ENCODE measurements at places on chromosomes 11 and 22.

DNA sequence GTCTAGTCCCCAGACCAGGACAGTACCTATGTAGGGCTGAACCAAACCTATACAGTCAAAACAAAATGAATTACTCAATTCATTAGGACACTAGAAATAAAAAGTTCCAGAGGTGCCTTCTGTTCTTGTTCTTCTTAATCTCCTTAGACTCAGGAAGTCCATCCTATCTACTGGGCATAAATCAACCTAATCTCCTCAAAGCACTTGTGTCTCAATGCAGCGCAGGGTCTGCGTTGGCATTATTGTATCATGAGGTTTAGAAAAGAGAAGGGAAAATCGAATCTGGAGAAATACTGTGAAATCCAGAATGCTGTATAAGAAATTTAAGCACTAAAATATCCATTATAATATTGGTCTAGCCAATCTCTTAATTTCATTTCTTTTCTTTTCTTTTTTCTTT lies 2.4 kb upstream of the OR10V1 start:
- DNase-seq: no peak

DNA sequence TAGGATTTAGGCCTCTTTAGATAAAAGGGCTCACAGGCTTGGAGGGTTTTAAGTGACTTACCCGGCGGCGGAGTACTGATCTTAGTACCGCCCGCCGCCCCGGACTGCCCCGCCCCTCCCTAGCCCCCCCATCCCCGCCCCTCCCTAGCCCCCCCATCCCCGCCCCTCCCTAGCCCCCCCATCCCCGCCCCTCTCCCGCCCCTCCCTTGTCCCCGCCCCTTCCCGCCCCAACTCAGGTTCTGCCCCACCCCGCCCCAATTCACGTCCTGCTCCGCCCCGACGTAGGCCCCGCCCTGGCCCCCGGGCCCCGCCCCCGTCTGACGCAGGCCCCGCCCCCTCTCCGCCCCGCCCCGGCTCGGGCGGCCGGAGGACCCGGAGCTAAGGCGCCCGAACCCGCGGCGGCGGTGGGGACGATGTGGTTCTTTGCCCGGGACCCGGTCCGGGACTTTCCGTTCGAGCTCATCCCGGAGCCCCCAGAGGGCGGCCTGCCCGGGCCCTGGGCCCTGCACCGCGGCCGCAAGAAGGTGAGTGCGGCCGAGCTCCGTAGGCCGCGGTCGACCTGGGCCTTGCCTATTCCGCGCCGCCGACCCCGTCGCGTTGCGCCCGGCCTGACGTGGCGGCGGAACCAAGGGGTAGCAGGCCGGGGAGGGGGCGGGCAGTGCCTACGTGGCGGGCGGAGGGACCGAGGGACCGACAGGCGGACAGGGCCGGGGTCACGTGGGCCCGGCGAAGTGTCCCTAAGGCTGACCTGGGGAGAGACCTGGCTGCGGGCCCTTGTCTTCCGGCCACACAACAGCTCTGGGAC lies at the start of gene SCYL1:
SCYL1 (plus strand) TSS at position 343 of the 805 bp plus-strand sequence; CDS start at position 414, 71 bp downstream.
- DNase-seq: peak; percentile 79

DNA sequence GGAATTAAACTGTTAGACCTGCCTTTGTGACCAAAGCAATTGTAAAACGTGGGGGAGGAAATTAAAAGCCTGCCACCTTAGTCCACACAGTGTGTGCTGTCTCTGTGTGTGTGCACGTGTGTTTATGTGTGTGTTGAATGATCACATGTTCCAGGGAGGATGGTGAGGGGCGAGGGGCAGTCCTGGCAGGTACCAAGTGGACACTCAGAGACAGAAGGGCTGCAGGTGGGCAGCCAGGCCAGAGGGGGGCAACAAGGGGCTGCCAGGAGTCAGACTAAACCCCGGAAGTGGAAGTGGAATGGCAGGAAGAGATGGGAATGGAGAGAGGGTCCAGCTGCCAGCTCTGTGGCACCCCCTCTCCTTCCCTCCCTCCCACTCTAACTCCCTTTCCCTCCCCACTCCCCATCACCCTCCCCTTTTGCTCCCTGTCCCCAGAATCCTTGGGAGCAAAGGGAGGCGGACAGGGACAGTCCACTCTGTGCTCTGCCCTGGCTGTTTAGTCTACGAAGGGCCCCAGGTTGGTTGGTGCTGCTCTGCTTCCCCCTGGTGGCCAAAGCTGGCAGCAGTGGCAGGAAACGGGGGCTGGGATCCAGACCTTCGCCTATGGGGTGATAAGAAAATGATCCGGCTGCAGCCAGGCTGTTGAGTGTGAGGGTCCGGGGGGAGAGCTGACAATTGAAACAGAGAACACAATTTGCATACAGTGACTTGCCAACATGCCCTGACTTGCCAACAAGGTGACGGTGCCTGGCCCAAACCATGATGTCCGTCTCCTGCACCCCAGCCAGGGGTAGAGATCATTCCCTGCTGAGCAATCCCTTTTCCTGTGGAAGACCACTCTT lies 24.4 kb downstream of the P2RY2 start:
- DNase-seq: peak; percentile 64

DNA sequence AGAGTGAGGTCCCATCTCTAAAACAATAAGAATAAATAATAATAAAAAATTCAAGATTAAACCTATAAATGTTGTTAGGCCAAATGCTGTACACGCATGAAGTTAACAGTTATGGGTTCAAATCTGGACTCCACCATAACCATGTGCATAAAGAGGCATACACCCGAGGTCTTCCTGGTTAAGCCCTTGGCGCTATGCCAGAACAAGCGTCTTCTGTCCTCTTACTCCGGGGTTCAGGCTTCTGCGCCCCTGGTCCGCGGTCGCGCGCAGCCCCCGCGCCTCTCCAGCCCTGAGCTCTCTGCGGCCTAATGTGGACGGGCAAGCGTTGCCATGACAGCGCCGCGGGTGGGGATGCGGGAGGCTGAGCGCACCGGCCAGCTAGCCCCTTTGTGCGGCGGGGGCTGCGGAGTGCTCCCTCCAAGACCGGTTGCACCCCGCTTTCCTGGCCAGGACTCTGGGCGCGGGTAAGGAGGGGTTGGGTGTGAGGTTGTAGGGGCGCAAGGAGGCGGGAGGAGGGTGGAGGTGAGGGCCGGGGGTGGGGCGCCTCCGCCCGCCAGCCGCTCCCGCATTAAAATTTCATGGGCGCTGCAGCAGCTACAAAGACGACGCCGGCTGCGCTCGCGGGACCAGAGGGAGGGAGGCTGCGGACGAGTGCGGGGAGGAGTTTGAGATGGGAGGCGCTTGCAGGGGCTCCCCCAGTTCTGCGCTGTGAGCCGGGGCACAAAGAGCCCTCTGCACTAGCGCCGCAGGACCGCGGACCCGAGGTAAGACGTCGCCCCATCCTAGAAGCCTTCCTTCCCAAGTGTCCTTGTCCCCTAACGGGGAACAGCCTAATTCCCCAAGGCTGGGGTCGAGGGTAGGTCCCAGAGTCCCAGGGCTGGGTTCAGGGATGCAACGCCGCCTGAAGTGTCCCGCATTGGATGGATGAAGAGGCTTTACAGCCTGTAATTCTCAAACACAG lies at the start of gene MIAT:
MIAT (plus strand) TSS at position 698 of the 961 bp plus-strand sequence.
- peak; percentile 21 for DNase-seq

DNA sequence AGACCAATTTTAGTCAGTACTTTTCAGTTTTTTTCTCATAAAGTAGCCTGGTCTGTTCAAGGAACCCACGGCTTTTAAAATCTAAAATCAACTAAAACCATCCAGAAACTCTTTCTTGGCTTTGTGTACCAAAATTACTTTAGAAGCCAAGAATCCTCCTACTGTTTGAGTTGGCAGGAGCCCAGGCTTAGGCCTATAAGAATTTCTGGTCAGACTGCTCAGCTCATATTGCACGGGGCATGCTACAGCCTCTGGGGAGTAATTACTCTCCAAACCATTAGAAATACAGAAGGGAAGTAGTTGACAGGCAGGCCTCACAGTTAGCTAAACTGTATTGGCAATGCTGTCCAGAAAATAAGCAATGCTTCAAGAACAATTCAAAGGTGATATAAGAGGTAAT lies 1862.9 kb upstream of the RAG2 start:
- peak; percentile 80 for DNase-seq

GRCh38 chr11:6414874-6415328 lies 4.0 kb downstream of the APBB1 start:
- no peak for DNase-seq

DNA sequence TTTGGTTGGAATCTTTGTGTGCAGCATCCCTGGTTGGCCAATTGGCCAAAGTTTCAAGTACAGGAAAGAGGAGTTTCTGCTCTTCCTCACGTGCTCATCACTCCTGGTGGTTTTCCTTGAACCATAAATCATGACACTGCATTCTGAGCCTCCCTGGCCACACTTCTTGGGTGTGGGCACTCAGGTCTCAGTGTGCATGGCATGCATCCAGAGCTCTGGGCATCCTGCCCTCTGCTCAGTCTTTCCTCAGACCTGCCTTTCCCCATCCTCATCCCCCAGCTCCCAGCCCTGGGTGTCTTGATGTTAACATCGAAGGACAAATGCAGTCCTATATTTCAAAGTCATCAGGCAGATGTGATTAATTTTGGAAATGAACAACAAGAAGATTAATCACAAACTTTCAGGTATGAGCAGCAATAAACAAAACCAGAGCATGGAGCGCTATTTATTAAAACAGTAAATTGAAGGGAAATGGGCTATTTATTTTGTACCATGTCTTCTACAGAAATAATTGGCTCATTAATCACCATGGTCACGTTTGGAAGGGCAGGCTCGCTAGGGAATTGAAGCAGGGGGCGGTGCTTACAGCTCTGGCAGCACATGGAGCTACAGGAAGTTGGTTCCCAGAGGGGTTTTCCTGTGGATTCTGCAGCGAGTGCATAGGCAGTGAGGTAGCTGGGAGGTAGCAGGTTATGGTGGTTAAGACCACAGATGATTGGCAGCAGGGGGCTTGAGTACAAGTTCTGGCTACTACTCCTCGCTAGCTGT lies 89.6 kb downstream of the CSNK2A3 start:
- DNase-seq: peak; percentile 41

DNA sequence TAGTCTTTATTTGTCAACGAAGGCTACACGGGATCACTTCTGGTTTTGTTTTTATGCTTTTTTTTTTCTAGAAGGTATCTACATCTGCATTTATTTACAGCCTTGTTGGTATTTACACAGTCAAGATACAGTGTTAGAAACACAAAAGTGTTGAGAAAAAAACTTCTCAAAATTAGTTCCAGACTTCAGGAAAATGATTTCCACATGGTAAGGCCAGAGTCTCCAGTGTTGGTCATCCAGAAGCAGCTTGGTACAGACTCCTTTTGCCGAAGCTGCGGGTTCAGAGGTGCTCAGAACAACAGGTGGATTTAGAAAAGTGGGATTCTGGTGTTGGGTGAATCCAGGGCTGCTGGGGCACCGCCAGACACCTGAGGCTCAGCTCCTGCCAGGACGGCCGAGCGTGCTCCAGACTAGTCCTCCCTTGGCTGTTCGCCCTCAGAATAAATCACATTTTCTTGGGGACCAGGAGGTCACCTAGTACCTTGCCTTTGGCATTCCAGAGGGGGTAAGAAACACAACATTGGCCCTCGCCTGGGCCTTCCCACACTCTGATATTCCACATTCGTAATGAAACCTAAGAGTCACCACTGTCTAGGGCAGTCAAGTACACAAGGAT lies 78.7 kb upstream of the NARS2 start:
- DNase-seq: no peak

GRCh38 chr11:123382555-123383074 lies 47.5 kb upstream of the GRAMD1B start:
- no peak for DNase-seq

GRCh38 chr22:50238755-50239154 lies 6.1 kb downstream of the TUBGCP6 start:
- DNase-seq: no peak

GRCh38 chr11:93922830-93923229 lies 72.4 kb upstream of the VSTM5 start:
- no peak for DNase-seq

DNA sequence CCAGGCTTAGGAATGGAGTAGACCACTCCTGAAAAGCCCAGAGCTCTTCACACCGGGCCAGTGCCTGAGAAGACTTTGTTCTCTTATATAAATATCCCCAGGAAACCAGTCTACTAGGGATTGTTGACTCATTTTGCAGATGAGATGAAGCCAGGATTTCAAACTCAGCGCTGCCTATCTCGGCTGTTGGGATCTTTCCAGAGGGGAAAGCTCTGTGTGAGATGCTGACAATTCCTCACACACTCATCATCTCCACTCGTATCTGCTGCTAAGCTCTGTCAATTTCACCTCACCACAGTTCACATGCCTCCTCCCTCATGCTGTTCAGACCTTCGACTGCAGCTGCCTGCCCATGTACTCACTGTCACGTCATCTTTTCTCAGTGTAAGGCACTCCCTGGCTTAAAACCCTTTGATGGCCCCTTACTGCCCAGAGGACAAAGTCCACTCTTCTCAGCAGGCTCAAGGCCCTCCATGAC lies 12.5 kb downstream of the USH1C start:
- no peak for DNase-seq

DNA sequence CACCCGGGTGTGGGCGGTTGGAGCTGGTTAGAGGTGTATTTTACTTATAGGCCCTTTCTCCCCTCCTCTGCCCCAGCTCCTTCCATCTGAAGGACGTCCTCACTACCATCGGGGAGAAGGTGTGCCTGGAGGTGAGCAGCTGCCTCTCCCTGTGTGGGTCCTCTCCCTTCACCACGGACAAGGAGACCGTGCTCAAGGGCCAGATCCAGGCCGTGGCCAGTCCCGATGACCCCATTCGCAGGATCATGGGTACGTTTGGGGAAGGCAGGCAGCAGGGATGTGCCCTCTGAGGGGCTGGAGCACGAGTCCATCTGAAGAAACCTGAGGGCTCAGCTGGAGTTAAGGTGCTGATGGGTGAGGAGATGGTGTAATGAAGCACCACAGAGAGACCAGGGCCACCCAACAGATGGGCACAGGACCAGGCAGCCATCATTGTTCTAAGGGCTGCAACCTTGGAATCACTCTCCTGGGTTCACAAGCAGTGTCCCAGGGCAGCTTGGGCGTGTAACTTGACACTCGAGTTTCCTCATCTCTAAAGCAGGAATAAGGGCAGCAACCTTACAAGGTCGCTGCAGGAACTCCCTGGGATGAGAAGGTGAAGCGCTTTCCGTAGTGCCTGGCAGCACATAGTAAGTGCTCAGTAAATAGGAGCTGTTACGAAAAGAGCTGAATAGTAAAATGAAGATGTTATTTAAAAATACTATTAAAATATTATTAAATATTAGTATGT lies 29.4 kb downstream of the TCP11L1 start:
- no peak for DNase-seq

DNA sequence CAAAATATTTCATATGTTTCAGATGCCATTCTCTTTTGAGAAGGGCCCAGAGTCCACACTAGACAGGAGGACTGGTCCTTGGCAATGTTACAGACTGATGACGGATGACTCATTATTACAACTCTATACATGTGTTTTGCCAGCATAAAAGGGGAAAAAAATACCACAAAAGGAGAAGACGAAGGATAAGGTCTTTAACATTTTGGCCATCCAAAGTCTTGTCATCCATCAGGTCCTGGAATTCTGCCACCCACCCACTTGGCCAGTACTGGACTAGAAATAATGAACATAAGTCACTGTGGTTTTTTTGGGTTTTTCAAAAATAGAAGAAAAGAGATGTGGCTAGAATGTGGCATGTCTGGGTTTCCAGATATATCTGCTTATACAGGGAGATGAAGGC lies 57.7 kb upstream of the BDNF start:
- peak; percentile 31 for DNase-seq

DNA sequence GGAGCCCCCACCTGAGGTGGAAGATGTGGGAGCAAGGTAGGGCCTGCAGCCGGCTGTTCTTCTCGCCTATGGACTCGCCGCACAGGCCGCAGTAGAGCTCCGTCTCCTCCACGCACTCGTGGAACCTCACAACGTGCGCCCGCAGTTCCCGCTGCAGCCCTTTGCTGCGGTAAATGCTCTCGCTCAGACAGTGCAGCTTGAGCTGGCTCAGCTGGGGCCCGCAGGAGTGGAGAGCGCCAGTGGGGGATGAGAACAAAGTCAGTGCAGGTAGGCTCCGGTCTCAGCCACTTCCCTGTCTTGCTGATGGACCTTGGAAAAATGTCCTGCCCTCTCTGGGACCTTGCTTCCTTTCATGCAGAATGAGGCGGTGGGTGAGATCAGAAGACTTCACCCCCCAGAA lies 10.2 kb downstream of the RAPSN start:
- DNase-seq: no peak

Data from epithelial cell of esophagus (primary cell).